ENCODE measurements at places on chromosomes 3 and 15.

DNA sequence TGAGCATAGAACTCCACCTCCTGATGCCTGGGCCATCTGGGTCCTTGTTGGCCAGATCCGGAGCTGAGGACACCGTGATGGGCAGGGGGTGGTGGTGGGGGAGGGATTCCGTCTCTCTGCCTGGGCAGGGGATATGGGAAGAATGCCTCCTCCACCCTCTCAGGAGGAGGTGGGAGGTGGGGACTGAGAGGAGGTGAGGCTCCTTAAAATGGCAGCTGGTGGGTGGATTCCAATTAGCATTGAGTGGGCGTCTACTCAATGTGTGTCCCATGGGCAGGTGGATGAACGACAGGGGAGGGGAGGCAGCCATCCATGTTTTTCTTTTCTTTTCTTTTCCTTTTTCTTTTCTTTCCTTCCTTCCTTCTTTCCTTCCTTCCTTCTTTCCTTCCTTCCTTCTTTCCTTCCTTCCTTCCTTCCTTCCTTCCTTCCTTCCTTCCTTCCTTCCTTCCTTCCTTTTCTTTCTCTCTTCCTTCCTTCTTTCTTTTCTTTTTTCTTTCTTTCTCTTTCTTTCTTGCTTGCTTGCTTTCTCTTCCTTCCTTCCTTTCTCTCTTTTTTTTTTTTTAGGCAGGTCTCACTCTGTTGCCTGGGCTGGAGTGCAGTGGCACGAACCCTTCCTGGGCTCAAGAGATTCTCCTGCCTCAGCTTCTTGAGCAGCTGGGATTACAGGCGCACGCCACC is 5.0 kb downstream of the SLC28A1 start:
- no peak for DNase-seq

DNA sequence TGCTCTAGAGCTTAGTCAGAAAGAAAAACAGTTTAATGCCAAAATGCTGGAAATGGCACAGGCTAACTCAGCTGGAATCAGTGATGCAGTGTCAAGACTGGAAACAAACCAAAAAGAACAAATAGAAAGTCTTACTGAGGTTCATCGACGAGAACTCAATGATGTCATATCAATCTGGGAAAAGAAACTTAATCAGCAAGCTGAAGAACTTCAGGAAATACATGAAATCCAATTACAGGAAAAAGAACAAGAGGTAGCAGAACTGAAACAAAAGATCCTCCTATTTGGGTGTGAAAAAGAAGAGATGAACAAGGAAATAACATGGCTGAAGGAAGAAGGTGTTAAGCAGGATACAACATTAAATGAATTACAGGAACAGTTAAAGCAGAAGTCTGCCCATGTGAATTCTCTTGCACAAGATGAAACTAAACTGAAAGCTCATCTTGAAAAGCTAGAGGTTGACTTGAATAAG is 150.5 kb upstream of the LRRFIP2 start:
- DNase-seq = no peak

DNA sequence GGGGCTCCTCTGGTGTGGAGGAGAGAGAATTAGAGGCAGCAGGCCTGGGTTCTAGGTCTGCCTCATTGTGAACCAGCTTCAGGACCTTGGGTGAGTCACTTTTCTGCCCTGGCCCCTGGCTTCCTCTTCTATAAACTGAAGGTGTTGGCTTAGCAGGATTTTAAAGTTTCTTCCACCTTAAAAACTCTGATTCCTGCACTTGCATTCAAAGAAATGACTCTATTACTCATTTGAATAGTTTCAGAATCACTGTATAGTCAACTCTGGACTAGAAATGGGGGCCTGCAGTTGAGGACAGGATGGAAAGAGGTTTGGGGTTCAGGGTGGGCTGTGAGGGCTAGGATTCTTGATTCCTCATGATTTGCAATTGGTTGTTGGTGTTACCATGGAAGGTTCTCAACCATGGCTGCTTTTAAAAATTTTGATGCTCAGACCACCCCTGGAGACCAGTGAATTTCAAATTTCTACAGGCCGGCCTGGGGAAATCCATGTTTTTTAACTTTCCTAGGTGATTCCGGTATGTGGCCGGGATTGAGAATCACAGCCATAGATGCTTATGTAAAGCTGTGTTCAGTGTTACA is 19.9 kb downstream of the SMAD3 start:
- DNase-seq = no peak

DNA sequence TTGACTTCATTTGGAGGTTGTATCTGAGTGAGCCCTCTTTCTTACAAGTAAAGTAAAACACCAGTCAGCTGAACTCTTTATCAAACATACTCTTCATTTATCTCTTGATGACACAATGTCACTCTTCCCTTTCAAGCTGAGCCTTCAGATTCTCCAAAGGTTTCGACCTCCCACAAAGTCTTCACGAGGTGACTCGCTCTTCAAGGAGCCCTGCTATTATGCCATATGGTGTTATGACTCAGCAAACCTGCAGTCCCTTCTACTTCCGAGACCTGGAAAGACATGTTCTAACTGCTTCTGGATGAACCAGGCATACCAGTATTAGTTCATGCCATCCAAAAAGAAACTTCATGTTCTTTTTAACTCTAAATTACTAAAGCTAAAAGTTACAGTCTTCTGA is 23.1 kb downstream of the AADAC start:
- no peak for DNase-seq

DNA sequence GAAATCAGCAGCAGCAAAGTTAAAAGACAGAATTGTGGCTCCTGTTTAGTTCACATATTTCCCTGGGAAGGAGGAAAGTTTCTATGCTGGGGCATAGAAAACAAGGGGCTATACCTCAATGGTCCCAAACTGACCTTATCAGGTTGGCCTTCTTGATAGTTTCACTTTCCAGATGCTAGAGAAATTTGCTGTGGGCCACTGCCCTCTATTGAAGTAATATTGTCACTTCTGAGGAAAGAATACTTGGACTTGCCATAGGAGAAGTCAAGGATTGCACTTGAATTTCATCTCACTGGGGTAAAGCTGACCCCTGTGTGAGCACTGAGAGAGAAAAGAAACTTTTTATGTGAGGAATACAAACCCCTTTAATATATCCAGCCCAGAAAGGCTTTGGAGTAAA is 49.3 kb upstream of the XCR1 start:
- peak; percentile 30 for DNase-seq

DNA sequence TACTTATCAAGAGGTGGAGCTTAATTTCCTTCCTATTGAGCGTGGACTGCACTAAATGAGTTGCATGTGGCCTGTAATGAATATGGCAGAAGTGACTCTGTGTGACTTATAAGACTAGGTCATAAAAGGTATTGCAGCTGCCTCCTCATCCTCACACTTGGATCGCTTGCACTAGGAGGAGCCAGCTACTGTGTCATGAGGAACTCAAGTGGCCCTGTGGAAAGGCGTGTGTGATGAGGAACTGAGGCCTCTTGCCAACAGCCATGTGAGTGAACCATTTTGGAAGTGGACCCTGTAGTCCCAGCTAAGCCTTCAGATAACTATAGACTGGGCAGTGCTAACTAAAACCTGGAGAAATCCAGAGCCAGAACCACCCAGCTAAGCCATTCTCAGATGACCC is 7.1 kb upstream of the SLC30A4 start:
- DNase-seq = no peak

- no peak for DNase-seq
These were observed 348.5 kb downstream of the PYDC2 start for GRCh38 chr3:191809326-191809949.

DNA sequence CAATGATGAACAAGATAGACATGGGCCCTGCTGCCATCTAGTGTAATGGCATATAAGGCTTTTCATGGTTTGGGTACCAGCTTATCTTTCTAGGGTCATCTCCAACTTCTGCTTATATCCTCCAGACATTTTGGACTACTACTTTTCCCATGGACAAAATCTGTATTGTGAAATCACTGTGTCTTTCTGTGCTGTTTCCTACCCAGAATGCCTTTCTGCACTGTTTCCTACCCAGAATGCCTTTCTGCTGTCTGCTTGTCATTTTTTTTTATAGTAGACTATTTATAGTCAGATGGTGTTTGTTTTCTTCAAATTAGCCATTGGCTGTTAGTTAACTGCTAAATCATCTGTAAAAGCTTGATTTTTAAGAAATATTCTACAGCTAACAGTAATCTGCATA is 20.1 kb downstream of the VPS8 start:
- no peak for DNase-seq

- no peak for DNase-seq
These were observed 61.1 kb downstream of the XXYLT1 start for GRCh38 chr3:195209847-195210265.

- DNase-seq = no peak
These were observed 38.4 kb upstream of the TUSC7 start for GRCh38 chr3:116671151-116671550.

GRCh38 chr3:82509951-82510603 is 748.6 kb upstream of the GBE1 start:
- DNase-seq = no peak
